ENCODE measurements at places on chromosomes 13 and 19.

DNA sequence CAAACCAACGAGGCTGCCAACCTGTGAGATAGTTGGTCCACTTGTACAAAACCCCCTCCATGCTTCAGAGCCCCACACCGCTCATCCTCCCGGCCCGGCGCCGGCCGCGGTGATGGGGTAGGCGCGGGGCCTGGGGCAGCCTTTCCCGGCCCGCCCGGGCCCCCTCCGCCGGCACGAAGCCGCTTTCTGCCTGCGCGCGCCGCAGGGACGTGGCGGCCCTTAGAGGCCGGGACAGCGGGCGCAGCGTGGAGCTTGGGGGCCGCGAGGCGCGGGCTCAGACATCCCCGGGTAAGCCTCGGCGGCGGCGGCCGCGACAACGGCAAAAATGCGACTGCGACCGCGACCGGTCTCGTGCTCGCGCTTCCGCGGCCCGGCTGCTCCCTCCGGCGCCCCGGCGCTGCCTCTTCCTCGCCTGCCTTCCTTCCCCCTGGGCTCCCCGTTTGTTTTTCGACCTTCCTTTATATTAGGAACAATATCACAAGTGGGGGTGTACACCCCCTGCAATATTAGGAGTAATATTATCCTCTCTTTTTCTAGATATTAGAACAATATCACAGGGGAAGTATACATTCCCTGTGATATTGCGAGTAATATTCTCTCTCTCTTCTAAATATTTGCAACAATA lies 53.9 kb upstream of the CEACAM21 start:
- DNase-seq = no peak

DNA sequence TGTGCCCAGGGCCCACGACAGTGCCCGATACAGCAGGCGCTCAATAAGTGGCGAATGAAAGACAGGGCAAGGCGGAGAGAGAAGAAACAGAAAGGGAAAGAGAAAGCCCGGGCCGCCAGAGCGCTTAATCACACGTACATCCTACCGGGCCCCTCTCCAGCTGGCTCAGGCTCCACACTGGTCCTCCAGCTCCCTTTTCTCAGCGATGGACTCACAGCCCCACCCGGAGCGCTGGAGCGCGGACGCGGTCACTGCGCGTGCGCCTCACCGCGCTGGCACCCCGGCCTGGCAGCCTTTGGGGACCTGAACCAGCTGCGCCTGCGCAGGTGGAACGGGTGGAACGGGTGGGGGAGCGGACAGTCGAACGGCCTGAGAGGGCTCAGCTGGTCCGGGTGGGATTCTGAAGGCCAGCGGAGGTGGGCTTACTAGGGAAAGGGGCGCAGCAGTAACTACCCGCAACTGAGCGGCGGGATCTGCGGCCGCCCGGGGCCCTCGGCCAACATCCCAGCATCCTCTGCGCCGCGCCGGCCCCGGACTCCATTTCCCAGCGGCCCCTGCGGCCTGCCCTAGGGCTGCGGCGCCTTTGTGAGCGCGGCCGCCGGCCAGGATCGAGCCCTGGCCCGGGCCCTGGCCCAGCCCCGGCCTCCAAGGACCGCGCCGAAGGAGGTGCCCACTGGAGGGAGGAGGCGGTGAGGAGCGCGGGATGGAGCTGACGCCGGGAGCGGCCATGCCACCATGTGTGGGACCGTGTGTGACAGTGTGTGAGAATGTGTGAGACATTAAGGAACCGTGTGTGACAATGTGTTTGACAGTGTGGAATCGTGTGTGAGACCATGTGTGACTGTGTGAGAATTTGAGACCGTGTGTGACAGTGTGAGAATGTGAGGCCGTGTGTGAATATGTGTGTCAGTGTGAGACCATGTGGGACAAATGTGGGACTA lies at the start of gene ZNF583:
Gene ZNF583 (plus strand): TSS at position 569 of the 941 bp plus-strand sequence. CDS start 2,783 bp downstream, outside the sequence.
- DNase-seq = peak; percentile 78

DNA sequence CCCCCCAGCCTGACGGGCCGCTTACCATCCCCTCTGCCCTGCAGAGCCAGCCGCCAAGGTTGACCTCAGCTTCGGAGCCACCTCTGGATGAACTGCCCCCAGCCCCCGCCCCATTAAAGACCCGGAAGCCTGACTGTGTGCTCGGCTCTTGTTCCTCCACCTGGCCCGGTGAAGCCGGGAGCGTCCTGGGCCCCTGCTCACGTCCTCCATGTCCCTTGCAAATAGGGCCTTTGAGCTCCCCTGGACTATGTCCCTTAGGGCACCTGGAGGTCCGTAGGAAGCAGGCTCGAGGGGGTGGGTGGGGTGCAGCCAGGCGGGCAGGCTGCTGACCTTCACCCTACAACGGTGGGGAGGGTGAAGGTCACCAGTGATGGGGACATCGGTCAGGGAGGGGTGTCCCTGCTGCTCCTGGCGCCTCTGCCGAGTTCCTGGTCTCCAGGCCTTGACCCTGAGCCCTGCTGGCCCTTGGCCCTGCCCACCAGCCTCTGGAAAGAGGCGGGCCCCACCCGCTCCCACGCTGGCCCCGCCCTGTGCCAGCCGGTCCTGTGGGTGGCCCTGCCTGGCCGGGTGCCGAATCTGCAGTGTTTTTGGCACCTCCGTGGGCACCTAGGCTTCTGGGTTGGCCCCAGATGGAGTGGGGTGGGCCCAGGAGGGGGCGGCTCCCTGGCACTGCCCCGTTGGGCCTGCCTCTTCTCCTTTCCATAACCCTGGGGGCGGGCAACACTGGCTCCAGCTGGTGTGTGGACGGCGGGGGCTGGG lies 3.3 kb downstream of the ATP5F1D start:
- DNase-seq = no peak

DNA sequence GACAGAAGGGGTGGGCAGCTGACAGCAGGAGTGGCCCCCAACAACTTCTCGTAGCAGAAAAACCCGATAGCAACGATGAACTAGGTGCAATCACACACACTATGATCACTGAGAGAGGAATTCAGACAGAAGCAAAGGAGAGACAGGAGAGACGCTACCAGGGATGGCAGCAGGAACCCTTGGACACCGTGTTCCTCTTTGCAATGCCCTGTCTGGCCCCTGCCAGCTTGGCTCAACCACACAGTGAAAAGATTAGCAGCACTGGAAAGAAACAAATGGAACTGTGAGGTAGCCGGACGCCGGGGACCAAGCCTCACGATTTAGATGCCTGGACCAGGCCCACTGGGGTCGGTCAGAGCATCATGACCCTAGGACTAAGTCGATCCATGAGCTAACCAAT lies 23.6 kb downstream of the DCAF15 start:
- DNase-seq = no peak

DNA sequence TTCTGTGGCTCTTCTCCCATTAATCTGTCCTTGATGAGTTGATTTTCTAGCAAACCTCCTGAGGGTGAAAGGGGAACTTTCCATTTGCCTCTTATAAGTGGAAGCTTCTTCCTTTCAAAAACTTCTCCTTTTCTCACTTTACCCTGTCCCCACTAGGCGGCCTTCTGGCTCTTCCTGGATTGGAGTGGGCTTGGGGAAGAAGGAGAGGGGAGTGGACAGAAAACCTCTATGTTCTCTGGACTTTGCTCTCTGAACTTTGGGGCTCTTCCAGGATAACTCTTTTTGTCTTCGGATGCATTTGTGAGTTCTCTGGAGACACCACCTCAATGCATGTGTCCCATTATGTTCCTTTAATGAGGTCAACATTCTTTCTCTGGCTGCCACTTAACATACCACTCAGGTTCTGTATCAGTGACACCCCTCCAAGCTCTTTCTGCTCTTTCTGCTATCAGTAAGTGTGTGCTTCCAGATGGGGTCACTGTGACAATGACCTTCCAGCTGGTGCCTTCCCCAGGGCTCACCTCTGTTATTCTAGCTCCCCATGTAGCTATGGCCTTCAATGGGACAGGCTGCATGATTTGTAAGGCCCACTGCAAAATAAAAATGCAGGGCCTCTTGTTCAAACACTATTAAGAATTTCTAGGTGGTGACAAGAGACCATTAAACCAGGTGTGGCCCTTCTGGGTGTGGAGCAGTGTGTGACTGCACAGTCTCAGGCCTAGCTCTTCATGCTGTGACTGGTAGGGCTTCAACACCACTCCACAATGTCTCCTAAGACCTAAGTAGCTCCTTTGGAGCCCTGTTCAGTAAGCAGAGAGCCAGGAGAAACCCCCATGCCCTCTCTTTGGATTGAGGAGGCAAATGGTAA lies 389.2 kb downstream of the EFNB2 start:
- no peak for DNase-seq

DNA sequence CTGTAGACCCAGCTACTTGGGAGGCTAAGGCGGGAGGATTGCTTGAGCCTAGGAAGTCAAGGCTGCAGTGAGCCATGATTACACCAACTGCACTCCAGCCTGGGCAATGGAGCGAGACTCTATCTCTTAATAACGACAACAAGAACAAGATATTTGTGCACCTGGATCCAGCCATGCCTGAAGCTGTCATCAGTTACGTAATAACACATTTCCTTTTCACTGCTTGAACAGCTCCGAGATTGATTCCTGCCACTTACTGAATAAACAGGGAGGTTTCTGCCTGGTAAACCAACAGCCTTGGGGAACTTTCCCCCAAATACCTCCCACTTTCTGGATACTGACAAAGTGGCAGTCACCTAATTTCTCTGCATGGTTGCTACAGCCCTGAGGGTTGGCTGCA lies 5.4 kb downstream of the KANK2 start:
- DNase-seq = no peak

DNA sequence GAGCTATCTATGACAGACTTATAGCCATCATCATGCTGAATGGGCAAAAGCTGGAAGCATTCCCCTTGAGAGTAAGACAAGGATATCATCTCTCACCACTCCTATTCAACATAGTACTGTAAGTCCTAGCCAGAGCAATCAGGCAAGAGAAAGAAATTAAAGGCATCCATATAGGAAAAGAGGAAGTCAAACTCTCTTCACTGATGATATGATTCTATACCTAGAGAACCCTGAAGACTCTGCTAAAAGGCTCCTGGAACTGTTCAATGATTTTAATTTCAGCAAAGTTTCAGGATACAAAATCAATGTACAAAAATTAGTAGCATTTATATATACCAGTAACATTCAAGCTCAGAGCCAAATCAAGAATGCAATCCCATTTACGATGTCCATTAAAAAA lies 21.7 kb upstream of the C1QTNF9B start:
- no peak for DNase-seq

GRCh38 chr19:35184267-35184666 lies 29.7 kb downstream of the FXYD5 start:
- DNase-seq = no peak

GRCh38 chr13:22143671-22144070 lies 472.8 kb downstream of the FGF9 start:
- no peak for DNase-seq

GRCh38 chr13:79141082-79141481 lies 265.0 kb downstream of the RBM26 start:
- DNase-seq = no peak

DNA sequence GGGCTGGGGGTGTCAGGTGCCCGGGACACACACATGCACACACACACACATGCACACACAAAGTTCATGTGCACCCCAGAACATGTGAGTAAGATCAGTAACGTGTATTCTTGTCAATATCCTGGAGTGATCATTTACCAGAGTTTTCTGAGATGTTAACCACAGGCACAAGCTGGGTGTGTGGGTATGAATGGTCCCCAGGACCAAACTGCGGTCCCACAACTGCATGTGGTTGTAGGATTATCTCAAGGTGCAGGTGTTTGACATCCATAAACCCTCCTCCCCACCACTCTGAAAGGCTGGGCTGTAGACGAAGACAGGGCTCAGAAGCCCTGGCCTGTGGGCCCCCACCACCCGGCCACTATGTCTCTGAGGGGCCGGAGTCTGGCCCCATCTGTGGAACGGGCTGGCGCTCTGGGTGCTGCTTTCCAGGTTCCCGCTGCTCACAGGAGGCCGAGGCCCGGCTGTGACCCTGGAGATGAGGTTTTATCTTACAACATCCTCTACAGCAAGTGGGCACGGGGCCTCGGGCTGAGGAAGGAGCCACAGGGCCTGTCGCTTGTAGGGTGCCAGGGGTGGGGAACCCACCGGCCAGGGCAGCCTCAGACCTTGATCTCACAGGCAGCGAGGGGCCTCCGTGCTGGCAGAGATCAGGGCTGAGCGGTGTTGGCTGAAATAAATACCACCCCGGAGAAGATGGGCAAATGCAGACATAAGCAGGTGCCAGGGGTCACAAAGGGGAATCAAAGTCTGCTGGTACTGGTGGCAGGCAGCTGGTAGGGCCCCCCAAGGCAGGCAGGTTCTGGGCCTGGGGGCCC lies 4.3 kb downstream of the F2RL3 start:
- DNase-seq = no peak

GRCh38 chr19:46618670-46619231 lies 6.1 kb downstream of the PTGIR start:
- DNase-seq = no peak

GRCh38 chr19:15635016-15635805 lies 5.5 kb upstream of the CYP4F3 start:
- DNase-seq = no peak

- no peak for DNase-seq
Observed at GRCh38 chr19:54312436-54313377, at the start of gene LILRA5. TSS of gene LILRA5 (minus strand) at chr19:54313166. CDS start at chr19:54313019, 147 bp downstream.

- DNase-seq = no peak
Observed at GRCh38 chr19:6249296-6249695, 30.5 kb downstream of the MLLT1 start.

DNA sequence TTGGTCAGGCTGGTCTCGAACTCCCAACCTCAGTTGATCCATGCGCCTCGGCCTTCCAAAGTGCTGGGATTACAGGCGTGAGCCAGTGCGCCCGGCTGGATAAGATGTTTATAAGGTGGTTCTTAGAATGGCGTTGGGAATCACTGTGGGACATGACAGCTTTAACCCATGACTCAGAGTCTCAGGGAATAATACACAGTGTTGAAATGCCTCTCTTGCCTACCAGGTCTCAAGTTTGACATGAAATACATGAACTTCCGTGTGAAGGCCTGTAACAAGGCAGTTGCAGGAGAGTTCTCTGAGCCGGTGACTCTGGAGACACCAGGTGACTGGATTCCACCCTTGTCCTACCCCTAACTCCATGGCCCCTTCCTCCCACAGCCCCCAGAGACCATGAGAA lies 12.6 kb downstream of the FSD1 start:
- DNase-seq = no peak

DNA sequence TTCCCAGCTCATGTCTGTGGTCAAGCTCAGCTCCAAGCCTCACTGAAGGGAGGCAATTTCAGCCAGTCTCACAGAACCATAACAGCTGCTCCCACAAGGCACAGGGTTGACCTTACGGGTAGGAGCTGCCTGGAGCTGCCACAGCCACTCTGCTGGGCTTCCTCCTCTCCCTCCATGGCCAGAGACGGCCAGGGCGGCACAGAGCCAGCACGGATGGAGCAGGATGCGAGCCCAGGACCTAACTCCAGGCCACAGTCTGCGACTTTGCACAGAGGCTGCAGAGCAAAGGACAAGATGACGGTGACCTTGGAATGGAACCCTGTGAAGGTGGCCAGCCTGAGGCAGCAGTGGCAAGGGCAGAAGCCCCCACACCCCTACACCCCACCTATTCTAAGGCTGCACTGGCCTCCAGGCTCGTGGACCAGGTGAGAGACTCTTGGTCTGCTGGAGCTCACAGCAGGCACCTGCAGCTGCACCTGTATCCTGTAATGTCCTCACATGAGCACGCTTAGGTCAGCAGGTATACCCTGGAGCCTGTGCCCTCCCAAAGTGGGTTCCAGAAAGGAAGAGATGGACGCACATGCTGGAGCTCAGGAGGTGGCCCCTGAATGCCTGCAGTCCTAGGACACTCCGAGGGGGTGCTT lies 29.6 kb downstream of the ADPRHL1 start:
- DNase-seq = no peak

- no peak for DNase-seq
Observed at GRCh38 chr13:99371956-99372355, 64.8 kb upstream of the GPR183 start.

GRCh38 chr19:8302357-8302691 lies 5.8 kb downstream of the CD320 start:
- DNase-seq = no peak

All from activated CD4-positive, CD25-positive, alpha-beta regulatory T cell (primary cell).